Activated naive CD4-positive, alpha-beta T cell treated with Interleukin-2 at 50 U/mL for 16 hours (primary cell): ENCODE measurements at places on chromosomes 5 and 9.

GRCh38 chr5:168039566-168040248 is 251.7 kb upstream of the WWC1 start:
- no peak for DNase-seq

- no peak for DNase-seq
Observed at GRCh38 chr5:169521366-169521983, 62.1 kb upstream of the SPDL1 start.

DNA sequence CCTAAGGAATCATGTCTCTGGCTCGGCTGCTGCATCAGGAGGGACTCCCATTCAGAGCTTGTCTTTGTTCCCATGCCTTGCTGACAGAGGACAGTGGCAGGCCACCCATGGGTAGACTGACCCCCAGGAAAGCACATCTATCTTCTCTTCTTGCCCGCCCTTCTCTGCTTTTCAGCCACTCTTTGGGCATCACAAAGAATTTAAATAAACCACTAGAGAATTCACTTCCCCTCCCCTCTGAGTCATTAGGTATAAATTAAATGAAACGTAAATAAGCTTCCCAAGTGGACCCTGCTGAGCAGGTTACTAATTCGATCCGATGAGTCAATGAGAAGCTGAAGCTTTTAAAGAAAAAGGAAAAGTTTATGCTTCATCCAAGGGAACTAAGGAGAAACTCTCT is 97.0 kb downstream of the DRD1 start:
- no peak for DNase-seq

- DNase-seq = peak; percentile 38
Observed at GRCh38 chr5:54309691-54310432, 511 bp downstream of the ARL15 start.

DNA sequence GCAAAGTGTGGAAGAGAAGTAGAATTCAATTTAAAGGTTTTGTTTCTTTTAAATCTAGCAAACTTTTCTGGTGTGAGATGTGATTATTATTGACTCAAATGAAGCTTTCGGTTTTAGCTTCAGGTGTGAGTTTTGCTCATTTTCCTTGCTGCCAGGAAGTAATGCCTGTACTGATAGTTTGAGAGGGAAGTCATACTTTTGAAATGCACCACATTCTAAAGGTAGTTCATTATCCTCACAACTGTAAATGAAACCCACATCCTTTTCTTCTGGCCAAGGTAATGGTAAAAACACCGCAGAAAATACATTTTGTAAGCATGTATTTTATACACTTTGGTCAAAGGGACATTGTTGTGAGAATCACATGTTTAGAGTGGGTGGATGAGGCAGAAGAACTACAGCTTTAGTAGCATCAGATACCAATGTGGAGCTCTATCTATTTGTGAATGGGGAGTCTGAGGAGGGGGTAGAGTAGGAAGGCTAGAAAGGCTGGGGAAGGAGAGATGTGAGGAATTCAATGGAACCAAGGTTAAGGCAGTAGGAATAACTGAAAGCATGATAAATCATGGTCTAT is 167.0 kb upstream of the CDKN2B start:
- no peak for DNase-seq
